ENCODE measurements at places on chromosomes 13 and 19.

DNA sequence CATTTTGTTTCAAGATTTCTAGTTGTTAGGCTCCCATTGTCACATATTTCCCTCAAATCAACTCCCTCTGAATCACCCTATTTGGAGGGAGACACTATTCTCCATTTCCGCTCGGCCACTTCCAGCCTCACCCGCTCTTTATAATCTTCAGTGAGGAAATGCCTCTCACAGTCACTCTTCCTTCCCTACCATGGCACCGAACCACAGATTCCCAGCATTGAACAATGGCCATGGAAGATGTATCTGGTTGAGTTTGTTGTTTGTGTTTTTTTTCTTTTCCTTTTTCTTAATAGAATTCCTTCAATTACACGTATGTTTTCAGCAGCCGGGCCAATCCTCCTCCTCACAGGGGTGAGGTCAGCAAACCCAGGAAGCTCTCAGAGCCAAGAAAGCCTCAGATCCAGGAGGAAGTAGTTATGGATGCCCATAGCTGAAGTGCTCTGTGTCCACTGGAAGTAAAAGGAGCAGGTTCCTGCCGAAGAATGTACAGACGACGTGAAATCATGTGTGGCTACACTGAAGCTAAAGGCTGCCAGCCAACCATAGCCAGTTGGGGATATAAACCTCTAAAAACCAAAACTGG, 472.1 kb downstream of the FOXO1 start:
- DNase-seq = no peak

DNA sequence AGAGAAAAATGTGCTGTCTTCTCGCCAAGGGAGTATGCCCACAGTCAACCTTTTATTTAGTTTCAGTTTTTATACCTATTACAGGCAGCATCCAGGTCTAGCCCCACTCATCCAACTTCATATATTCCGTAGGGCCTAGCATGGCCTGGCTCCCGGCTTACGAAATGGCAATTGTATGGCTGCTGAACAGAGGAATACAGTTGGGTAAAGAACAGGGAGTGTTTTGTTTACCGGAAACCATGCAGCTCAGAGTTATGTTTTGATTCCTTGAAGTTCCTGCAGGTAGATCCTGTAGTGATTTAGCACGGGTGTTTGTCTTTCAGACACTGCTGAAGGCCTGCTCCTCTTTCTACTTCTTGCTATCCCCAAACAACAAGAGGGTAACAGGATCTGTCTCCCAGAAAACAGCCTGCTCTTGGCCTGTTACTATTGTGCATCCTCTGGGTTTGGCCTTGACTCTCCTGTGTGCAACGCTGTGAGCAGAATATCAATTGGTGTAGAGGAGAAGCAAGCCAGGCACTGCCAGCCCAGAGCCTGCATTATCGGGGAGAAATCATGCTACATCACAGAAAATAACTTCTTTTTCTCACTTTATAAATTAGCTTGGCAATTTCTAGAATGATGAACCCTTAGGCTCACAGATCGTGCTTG, 32.4 kb downstream of the OLFM4 start:
- DNase-seq = no peak

DNA sequence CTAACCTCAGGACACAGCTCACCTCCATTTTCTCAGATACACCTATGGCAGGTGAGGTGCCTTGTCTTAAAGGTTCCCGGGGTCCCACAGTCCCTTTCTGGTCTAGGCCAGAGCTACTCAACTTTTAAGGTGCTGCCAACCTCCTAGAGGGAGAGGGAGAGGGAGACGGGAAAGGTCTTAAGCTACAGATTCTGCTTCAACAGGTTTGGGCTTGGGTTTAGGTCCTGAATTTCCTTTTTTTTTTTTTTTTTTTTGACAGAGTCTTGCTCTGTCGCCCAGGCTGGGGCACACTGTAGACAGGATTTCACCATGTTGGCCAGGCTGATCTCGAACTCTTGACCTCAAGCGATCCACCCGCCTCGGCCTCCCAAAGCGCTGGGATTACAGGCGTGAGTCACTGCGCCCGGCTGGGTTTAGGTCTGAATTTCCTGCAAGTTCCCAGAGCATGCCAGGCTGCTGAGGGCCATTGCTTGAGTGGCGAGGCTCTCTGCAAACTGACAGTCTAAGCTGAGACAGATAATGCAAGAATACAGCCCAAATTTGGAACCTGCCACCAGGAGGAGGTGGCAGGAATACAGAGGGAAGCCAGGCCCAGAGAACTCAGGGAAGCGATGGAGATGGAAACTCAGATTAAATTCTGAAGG, 7.8 kb upstream of the SYCN start:
- no peak for DNase-seq

GRCh38 chr19:42102877-42103276, 26.9 kb downstream of the ZNF574 start:
- DNase-seq = no peak

DNA sequence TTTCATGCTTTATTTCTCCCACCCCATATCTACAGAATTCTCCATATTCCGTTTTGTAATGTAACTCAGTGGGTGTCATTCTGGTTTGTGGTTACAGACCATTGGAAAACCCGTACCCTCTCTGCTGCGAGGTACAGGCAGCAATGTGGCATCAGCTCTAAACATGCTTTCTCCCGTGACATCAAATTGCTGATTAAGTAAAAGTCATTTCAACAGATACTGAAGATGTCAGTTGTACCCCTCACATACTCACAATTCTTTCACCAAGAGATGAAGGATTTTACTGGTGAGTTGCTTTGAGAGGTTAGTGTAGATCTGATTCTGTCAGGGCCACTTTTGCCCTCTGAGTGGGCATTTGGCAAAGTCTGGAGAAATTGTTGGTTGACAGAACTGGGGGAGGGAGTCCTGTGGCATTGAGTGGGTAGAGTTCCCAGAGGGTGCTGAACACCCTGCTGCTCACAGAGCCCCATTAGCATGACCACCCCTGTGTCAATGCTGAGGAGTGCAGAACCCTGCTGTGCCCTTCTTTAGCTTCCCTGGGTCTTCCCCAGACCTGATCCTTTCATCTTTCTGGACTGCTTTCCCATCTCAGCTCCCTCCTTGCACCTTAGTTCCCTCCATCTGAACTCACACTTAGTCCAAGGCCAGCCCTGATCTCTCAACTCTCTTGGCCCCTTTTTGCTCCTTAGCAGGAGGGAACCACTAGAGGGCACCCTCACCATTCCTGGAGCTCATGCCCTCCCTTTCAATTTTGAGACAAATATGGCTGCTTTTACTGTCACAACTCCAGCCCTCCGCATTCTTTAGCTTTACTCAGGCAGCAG, 39.9 kb upstream of the CEACAM8 start:
- DNase-seq = no peak

DNA sequence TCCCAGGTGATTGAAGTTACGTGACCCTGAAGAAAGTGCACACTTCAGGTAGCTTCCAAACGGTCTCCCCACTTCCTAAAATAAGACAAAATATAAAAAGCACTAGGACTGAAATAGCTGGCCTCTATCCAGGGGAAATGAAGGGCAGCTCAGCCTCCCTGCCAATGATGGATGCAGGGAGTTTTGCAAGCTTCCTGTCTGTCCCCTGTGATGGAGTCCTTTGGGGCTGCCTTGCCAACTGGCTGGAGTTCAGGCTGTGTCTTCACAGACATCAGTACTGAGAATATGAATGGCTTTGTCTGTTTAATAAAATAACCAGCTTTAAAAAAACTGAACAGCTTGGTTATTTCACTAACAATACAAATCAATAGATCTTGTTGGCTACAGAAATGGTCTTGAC, 101.4 kb upstream of the GPR12 start:
- DNase-seq = no peak

GRCh38 chr13:80550971-80551441, 210.1 kb upstream of the SPRY2 start:
- DNase-seq = no peak

- no peak for DNase-seq
These were observed 1.2 kb downstream of the APLP1 start for GRCh38 chr19:35869327-35870123.

DNA sequence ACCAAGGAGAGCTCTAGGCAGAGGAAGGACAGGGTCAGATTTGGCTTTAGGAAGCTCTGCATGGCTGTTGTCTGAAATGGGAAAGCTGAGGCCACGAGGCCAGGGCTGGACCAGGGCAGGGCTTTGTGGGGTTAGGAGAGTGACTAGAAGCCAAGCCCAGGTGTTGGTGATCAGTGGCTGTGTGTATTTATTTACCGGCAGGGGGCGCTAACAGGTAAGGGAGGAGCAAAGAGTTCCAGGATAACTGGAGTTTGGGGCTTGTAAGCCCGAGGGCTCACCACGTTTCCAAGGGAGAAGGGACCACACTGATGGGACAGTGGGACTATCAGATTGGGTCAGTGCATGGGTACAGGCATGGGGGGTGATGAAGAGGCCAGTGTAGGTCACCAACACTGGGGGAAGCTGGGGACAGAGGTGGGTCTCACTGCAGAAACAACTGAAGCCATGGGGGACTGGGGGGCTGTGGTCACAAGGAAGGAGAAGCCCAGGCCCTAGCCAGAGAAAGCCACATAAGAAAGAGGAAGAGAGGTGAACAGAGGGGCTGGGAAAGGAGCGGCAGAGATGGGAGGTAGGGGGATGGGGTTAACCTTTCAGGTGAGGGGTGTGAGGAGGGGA, 3.9 kb downstream of the TMEM147 start:
- DNase-seq = no peak

DNA sequence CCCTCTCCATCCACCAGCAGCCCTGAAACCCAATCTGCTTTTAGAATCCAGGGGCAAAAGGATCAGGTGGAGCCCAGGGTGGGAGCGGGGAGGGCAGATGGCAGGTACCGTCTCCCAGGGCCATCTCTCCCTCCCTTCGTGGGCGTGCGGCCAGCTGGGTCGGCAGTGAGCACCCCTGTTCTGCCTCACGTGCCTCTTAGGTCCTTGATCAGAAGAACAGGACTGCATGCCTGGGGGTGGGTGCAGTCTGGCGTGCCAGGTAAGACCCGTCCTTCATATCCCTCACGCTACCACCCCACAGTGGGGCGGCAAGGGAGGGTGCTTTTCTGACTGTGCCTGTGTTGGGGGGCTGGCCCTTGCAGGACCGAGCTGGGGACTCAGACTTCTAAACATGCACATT, 2.0 kb downstream of the SLC8A2 start:
- DNase-seq = no peak

DNA sequence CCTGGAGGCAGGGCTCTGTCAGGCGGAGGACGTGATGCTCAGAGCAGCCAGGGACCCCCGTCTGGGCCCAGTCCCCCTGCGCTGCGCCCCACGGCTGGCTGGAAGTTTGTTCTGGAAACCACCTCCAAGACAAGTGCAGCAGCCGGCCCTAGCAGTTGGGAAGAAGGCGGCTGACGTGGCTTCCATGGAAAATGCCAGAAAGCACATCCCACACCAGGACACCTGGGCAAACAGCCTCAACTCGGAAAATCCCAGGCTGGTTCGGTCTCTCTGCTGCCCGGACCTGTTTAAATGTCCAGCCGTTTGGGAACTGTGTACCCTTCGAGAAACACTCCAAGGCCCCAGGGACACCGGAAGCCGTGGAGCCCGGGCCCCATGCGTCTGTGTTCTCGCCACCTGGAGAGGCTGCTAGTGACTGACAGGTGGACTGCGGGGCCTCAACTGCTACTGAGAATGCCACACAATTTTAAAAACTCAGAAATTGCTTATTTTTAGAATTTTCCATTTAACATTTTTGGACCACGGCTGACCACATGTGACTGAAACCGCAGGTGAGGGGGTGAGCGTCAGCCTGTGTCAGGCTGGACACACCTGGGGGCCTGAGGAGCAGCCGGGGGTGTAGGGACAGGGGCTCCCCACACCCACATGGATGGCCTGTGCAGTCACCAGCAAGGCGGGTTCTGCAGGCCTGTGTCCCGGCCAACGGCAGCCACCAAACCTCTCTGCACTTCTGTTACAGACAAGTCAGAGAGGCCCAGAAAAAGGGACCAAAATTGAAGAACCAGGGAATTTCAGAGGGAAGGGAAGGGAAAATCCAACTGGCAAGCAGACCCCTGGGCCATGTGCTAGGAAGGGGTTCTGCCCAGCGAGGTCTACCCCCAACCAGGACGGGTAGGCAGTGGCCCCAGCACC, 31.7 kb downstream of the RASA3 start:
- no peak for DNase-seq

DNA sequence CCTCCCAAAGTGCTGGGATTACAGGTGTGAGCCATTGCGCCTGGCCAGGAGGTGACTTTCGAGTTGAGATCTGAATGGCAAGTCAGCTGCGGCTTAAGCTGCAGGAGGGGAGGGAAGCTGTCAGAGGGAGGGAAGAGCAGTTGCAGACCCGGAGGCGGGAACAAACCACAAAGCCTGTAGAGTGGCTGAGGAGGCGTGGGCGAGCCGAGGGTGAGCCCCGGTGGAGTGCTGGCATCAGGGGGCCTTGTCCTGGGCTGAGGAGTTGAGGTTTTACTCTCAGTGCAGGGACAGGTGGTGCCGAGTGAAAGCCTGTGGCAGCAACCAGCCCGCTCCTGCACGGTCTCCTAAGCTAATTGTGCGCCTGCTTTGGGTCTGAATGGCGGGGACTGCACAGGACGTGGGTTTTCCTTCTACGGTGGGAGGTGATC, 24.2 kb downstream of the PPP1R37 start:
- no peak for DNase-seq

DNA sequence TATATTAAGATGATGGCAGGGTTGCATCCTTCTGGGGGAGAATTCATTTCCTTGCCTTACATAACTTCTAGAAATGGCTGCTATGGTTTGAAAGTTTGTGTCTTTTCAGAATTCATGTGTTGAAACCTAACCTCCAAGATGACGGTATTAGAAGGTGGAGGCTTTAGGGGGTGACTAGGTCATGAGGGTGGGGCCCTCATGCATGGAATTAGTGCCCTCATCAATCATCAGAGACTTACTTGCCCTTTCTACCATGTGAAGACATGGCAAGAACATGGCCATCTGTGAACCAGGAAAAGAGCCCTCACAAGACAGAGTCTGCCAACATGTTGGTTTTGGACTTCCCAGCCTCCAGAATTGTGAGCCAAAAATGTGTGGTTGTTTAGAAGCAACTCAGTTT, 14.8 kb upstream of the FCER2 start:
- no peak for DNase-seq

- DNase-seq = no peak
These were observed 434.4 kb upstream of the PCDH9 start for GRCh38 chr13:67664502-67664901.

DNA sequence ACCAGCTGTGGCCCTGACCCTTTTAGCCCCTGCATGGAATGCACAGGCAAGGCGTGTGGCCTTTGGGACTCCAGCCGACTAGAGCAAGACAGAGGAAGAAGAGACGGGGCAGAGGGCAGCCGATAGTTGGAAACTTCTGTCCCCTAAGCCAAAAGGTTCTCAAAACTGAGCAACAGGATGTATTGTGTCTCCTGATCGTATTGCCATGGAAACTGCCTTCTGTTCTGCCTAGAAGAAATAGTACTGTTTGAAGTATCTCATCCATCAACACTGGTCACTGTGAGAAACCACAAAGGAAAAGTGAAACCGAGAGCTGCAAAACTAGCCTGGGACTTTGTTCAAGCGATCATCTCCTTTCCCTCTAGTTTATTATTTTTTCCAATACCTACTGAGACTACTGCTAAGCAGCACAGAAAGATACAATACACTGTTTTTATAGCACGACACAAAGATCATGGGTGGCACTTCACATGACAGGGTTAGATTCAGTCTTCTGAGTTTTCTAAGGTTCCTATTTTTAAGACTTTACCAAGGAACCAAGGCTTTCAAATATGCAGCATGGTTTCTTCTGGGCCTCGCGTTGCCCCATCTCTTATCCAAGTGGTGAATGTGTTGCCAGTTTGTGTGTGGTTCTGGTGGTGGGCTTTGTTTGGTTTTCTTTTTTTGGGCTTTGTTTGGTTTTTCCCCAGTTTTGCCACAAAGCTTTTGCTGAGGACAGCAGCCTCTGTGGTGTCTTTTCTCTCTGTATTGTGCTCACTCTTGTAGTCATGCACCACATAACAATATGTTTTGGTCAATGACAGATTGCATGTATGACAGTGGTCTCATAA, 49.3 kb upstream of the GPR183 start:
- peak; percentile 77 for DNase-seq

Measured in smooth muscle cell of the brain vasculature (primary cell).